ENCODE measurements at places on chromosomes 13 and 19.

DNA sequence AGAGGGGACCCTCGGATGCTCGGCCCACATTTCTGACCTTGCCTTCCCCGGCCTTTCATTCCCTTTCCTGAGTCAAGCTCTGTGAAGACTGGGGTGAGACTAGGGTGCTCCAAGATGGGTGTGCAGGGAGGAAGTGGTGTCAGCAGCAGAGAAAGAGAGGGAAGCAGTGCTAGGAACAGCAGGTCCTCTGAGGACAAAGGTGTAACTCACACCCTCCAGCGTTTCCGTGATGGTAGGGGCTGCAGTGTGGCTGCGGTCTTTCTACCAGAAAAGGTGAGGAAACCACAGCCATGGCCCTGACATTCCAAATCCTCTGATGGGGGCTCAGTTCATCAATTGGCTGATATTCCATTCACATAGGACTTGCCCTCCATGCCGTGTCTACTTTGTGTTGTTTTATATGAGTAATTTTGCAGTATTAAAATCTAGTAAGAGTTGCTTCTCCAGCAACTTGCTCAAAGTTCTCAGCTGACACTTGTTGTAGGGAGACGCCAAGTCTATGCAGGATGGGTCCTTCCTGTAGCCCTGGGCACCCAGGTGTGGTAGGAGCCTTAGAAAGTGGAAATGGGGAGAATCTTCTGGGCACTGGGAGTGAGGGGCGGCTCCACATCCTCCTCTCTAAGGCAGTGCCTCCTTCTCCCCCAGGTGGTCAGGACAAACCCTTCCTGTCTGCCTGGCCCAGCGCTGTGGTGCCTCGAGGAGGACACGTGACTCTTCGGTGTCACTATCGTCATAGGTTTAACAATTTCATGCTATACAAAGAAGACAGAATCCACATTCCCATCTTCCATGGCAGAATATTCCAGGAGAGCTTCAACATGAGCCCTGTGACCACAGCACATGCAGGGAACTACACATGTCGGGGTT, 1.6 kb downstream of the KIR3DL1 start:
- no peak for DNase-seq

DNA sequence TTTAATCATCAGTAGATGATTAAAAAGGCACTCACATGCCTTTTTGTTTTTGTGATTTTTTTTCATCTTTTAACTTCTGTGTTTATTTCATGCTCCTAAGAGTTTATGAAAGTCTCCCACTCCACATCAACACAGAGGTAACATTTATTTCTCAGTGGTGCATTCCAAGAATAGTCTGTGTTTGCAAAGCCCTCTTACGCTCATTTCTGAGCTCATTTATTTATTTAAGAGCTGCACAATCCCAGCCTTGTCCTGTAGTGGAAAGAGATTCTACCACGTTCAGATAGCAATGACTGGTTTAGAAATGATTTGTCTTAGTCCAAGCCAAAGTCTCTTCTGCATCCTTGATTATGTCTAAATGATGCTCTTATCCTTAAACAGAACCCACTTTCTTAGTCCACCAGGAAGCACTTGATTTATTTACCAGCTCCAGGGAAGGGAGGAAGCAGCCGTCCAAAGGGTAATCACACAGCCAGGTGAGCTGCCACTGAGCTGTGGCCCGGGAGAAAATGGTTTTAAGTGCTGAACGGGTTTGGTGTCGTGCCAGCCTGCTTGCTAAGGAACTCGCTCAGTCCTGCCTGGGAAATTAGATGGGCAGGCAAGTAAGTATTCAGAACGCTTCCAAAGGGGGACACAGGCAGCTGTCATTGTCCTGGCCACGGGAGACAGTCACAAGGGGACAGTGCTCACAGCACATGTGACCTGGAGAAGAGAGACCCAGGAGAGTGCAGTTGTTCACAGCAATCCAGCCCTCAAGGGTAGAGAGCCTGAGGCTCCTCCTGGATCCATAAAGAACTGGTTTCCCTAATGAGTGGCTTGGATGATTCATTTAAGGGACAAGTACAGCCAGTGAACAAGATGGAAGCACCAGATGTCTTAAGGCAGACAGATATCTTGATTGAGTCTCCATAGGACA, 131.8 kb upstream of the WASF3 start:
- peak; percentile 2 for DNase-seq

GRCh38 chr13:52899206-52899605, 50.8 kb upstream of the PCDH8 start:
- DNase-seq: no peak

GRCh38 chr13:106088085-106088484, 447.4 kb downstream of the EFNB2 start:
- no peak for DNase-seq

- no peak for DNase-seq
These were observed 6.6 kb downstream of the FSTL3 start for GRCh38 chr19:682678-683320.

GRCh38 chr19:48760504-48761205, 5.3 kb downstream of the FGF21 start:
- no peak for DNase-seq
